ENCODE measurements at places on chromosomes 3 and 15.

- DNase-seq, result no peak
Observed at GRCh38 chr3:65314269-65314668, 626.5 kb upstream of the ADAMTS9 start.

- DNase-seq, result no peak
Observed at GRCh38 chr3:5053021-5053831, 68.9 kb upstream of the ARL8B start.

DNA sequence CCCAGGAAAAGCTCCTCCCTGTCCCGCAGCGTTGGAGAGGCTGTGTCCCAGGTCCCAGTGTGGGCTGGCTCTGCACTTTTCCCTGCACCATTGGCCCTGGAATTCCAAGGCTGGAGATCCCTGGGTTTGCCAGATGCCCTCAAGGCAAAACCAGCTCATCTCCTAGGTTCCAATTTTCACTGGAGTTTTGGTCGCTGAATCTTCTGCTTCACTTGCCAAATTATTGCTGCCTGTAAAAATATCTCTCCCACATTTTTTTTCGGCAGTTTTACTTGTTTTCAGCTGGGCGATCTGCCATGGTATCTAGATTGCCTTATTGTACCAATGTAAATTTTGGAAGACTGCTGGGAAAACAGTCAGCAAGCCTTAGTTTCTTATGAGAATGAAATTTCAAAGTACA lies 150.9 kb upstream of the ATP10A start:
- no peak for DNase-seq

- no peak for DNase-seq
Observed at GRCh38 chr3:170081079-170081741, 43.4 kb downstream of the GPR160 start.

All from activated T-helper 2 cell treated with anti-CD3 and anti-CD28 coated beads, Interferon-gamma antibody, Interleukin-2, Interleukin-4, amounts not matched to agents 10 μg/mL and 5 μg/mL and 100 μg/mL, durations not matched to agents 14 hours and 24 hours and 36 hours (primary cell).